ENCODE measurements at places on chromosomes 4 and X.

DNA sequence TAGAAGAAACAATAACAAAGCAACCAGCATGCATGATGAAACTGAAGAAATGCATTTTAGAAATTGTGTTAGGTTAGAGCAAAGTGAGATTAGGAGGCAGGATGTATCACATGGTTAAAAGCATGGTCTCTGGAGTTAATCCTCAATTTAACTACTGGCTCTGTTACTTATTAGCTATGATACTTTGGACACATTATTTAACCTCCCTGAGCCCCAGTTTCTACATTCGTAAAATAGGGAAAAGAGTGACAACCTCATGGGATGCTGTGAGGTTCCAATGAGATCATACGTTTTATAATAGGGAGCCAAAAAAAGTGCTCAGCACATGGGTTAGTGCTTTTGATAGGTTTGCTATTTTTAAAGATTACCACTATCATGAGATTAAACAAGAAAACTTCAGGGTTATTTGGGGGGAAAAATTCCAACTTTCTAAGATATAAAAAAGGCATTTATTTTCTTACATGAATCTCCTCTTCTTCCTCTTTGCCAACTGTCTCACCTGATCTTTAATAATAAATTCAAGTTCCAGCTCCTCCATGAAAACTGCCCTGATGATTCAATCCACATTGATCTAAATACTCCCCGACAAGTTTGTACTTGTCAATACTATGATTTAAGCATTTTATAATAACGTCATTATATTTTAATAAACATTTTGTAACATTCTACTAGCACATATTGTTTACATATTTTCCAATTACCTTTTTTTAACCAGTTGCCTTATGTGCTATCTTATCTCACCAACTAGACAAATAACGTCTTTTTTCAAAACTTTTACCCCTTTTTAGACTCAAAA, 4.6 kb downstream of the SEC31A start:
- DNase-seq = no peak

GRCh38 chrX:72003811-72004750, 93.4 kb downstream of the NHSL2 start:
- DNase-seq = no peak

GRCh38 chr4:110198049-110198434, 373 bp downstream of the ELOVL6 start:
- DNase-seq = no peak

DNA sequence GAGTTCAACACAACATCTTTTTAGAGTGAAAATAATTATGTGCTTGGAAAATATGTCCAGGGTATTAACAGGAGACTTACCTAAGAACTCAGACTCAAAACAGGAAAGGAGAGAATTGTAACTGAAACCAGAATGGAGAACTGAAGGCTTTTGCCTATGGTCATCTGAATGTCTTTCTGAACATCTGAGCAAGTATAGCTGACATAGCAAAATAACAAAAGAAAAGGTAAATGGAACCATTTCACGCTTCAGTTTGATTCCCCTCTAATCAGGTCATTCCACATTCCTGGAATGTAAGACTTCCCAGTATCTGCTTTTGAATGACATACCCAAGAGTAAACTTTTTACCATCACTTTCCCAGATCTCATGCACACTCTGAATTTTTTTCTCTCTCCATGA, 500.4 kb upstream of the HS3ST1 start:
- DNase-seq = no peak

DNA sequence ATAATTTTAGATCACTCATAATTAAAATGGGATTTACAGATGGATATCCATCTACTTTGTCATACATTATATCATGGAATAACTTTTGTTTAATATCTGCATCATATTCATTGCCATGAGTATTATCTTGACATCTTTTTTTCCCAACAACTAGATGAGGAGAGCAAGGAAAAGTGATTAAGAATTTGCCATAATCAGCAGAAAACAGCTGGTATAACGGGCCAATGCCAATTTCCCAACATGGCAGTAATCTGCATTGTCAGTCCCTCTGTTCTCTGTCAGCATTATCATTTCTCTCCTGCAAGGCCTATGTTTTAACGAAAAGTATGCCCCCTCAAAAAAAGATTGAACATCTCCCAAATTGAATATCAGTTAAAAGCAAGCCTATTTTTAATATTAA, 314.0 kb downstream of the FRMPD4 start:
- DNase-seq = no peak

GRCh38 chrX:130746709-130747342, 156.2 kb downstream of the ENOX2 start:
- no peak for DNase-seq

GRCh38 chr4:105050896-105051295, 95.8 kb upstream of the TET2 start:
- no peak for DNase-seq

Measured in activated CD4-positive, CD25-positive, alpha-beta regulatory T cell (primary cell).